ENCODE measurements at places on chromosomes 12 and 14. TPM values are rescaled to one million over a fixed set of nuclear protein-coding genes. Genes with fewer than 3 reads are reported as not detected.

The RHEBL1 gene
- total RNA-seq: 4.9 TPM

The GPR132 gene
- total RNA-seq: 0.43 TPM

The SLCO1B3 gene
- 15.3 TPM for total RNA-seq

The GPR68 gene
- total RNA-seq: 0.12 TPM

The TAS2R30 gene
- not detected for total RNA-seq

The GNB3 gene
- 1.9 TPM for total RNA-seq

The CARMIL3 gene
- 0.64 TPM for total RNA-seq

The BIN2 gene
- 0.13 TPM for total RNA-seq

The IRAK4 gene
- total RNA-seq: 4.2 TPM

The DHRS2 gene
- 5.7 TPM for total RNA-seq

The TRPV4 gene
- total RNA-seq: 0.08 TPM

The PALS1 gene
- 9.2 TPM for total RNA-seq

The PTPRB gene
- 0.93 TPM for total RNA-seq

The HOXC10 gene
- 2.6 TPM for total RNA-seq

The RPGRIP1 gene
- 0.23 TPM for total RNA-seq

The SERPINA9 gene
- total RNA-seq: not detected

The FOXA1 gene
- total RNA-seq: 10.6 TPM

The STAC3 gene
- total RNA-seq: 0.27 TPM

The FAM186B gene
- 0.16 TPM for total RNA-seq

The LALBA gene
- total RNA-seq: not detected

The GIT2 gene
- total RNA-seq: 20.0 TPM

The SCAF11 gene
- 67.5 TPM for total RNA-seq
